Left colon (tissue), 2 donors: ENCODE measurements at places on chromosomes 4 and X. TPM values are rescaled to one million over a fixed set of nuclear protein-coding genes. Genes with fewer than 3 reads are reported as not detected.

GRCh38 chr4:77189412-77189811, 32.4 kb downstream of the CCNG2 start:
- no peak for DNase-seq

The NOX1 gene
- total RNA-seq, result 94.9 TPM

DNA sequence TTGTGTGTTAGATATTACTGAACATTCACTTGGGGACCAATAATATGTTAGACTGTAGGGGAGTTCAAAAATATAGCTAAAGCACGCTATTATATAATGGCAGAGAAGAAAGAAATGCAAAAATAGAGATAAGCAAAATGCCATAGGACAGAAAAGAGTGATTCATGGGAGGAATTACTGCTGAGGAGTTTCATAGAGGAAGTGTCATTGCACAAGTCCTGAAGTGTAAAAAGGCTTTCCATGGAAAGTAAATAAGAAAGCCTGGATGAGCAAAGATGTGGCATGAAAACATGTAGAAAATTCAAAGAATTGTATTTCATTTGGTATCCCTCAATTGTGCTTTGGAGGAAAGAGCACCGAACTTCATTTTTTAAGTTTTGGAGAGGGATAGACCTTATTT, 14.5 kb downstream of the HMGB2 start:
- no peak for DNase-seq

The DMRTC1 gene
- 0.40 TPM for total RNA-seq

The TLL1 gene
- total RNA-seq, result 1.9 TPM

The IL2RG gene
- total RNA-seq, result 47.7 TPM

The PCDH11X gene
- total RNA-seq, result 0.06 TPM

The FHL1 gene
- total RNA-seq, result 175 TPM

GRCh38 chr4:40482985-40483647, 146.5 kb downstream of the RBM47 start:
- no peak for DNase-seq

- DNase-seq, result no peak
Measured at GRCh38 chr4:176921256-176921655, 128.5 kb upstream of the VEGFC start.

DNA sequence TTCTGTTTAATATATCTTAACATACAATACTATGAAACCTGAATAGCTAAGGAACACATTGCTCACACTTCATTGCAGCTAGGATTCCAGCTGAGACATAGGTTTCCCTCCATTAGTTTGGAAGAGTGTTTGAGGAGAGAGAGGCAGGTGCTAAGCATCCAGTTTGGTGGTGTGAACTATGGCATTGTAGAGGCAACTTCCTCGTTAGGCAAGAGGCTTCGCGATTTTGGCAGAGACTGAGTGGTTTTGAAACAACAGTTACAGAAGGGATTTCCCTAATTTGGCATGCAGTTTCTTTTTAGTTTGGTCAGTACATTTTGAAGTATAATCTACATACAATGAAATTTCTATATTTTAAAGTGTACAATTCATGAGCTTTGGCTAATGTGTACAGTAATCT, 117.1 kb upstream of the BMP3 start:
- DNase-seq, result no peak

- DNase-seq, result no peak
Measured at GRCh38 chr4:141229408-141230101, 8.9 kb downstream of the ZNF330 start.

DNA sequence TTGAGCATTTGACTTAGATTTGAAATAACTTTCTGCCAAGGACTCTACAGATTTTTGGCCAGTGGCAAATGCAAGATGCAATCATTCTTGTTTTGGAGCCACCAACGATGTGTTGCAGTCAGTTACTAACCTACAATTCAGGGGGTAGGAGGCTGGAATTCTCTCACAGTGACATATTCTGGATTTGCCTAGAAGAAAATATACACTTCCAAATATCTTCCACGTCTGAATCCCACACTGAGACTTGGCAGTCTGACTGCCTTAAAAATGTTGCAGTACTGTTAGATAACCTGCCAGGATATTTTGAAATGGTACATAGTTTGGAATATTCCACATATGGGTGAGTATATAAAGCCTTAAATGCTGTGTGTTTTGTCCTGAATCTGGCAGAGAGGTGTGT, 27.6 kb upstream of the AGTR2 start:
- no peak for DNase-seq

DNA sequence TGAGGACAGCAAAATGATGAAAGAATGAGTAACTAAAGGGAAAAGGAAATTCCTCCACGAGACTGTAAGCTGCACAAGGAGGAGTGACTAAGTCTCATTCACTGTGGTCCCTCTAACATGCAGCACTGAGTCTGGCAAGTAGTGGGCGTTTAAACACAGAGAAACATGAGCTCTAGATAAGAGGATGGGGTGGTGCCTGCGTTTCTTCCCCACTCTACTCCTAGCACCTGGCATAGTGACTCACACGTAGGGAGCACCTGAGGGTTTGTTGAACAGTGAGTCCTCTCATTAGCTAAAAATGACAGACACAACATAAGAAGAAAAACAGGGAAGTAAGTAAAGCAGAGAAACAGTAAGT, 105.8 kb upstream of the CBR4 start:
- DNase-seq, result peak; percentile 60

- DNase-seq, result no peak
Measured at GRCh38 chrX:55163171-55163570, 57.0 kb upstream of the PAGE5 start.

The RAB39B gene
- 0.56 TPM for total RNA-seq

The CENPI gene
- total RNA-seq, result 5.6 TPM

DNA sequence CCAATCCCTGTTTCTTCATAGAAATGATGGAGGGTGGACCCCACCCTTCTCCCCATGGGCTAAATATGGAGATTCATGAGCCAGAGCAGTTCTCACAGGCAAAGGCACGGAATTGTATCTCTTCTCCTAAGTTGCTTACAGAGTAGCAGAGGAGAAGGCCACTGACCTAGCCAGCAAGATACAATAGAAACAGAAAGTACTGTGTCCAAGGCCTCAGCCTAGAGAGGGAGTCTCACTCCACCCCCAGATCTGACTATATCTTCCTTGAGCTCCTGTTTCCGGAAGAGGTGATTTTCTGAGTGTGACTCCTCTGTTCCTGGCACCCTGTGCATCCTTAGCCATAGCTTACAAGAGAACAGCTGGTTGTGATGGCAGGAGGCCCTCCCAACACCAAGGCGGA, at the start of gene FATE1:
TSS of gene FATE1 (plus strand) at position 284 of the 400 bp plus-strand sequence. CDS start at position 369, 85 bp downstream.
- DNase-seq, result no peak

GRCh38 chr4:168880811-168881595, 129.1 kb downstream of the CBR4 start:
- no peak for DNase-seq

DNA sequence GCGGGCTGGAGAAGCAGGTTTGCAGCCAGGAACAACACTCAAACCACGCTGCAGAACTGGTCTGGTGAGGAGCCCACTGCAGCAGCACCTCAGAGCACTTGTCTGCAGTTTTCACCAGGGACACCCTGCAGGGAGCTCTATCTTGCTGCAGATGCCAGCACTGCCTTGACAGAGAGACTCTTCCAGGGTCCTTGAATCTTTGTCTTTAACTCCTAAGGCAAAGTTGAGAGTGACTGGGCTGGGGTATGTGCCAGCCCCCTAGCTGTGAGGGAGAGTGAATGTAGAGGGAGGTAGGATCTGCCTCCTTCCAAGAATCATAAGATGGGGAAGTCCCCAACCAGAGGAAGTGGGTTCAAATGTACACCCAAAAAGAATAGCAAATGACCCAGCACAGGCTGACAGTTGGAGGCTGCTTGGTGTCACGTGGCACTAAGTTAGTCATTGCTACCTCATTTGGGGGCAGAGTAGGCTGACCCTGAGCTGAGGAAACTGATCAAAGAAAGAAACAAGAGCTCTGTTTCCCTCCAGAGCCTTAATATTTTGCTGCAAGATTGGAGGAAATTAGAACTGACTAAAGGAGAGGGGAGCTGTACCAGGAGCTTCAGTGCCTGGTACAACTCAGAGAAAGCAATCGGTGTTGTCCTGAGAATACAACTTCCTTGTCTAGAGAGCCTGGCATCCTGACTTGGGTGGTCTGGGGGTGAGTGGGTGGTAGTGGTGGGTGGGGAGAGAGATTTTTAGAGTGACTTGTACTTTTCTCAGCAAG, 28.2 kb upstream of the HUWE1 start:
- no peak for DNase-seq

- DNase-seq, result no peak
Measured at GRCh38 chr4:145822181-145822580, 116.4 kb downstream of the ZNF827 start.

DNA sequence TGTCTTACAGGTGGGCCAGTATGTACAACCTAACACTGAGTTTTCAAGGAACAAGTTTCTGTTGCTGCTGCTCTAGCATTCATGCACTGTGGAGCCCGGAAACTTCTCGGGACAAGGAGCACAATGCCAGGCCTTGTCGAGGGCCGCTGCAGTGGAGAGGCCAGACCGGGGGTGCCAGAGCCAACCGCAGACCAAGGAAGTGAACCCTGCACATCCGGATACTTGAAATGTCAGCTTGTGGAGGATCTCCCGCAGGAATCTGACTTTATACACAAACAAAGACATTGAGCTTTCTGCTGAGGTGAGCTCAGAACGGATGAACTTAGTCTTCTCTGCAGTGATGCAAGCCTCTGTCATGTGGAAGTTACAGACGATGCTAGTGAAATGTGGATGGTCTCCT, 99.5 kb downstream of the ZNF827 start:
- no peak for DNase-seq

- peak; percentile 34 for DNase-seq
Measured at GRCh38 chr4:77669946-77670590, 64.4 kb downstream of the CXCL13 start.

The TLR2 gene
- total RNA-seq, result 4.3 TPM

DNA sequence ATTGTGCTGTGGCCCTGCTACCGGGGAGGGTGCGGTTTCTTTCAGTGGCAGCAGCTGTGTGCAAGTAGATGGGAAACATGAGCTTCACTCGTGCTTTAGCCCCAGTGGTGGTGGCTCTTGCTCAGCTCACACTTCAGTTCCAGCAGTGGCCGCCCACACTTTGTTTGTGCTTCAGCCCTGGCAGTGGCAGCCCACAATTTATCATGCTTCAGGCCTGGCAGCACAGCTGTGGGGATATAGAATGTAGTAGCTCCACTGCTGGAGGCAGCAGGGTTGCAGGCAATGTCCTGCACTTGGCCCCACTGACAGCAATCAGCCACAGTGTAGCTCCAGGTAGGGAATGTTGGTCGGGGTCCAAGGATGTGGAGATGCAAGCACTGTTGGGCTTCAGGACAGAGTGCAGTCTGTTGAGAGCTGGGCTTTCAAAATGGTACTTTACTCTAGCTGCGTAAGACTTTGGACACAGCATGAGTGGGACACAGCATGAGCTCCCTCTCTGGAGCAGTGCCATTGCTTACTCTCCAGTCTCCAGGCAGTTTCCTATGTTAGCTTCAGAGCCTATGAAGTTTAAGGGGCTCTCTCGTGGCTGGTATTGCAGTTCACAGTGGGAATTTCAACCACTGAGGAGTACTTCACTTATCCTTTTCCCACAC, 413.1 kb downstream of the PDGFC start:
- no peak for DNase-seq

GRCh38 chr4:55078987-55079386, 46.4 kb downstream of the KDR start:
- DNase-seq, result no peak

The GAGE12E gene
- total RNA-seq, result not detected

The MAGEA2B gene
- total RNA-seq, result not detected

The DUX4 gene
- not detected for total RNA-seq

GRCh38 chr4:84690481-84690880, 107.6 kb downstream of the CDS1 start:
- DNase-seq, result no peak

The SPANXN3 gene
- not detected for total RNA-seq

DNA sequence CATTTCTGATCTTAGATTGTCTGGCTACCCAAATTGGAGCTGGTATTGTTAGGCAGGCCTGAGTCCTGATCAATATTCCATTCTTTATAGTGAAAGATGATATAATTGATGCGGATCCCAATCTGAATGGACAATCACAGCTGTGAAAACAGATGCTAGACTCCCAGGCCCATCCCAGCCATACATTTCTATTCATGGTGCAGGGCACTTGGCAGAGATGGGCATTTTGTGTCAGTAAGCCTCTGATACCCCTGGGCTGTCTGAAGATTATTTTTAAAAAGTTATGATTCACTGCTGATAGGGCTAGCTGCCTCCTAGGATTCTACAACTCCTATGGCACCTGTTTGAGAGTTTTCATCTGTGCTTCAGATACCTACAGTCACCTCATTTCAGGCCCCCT, 61.2 kb upstream of the TSPAN7 start:
- DNase-seq, result no peak

DNA sequence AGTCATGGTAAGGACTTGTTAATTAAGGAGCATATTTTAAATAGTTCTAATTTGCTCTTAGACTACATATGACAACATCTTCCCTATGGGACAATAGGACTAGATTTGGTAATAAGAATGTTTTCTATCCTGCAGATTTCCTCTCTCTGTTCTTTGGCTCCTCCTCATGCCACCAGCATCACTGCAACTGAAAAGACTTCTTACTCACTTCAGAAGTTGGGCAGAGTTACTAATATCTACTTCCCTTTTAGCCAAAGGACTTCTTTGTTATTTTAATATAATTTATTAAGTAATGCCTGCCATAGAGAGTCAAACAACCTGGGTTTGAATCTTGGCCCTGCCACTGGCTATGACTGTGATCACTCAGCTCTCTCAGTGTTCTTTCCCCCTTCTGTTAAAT, 16.4 kb downstream of the MMAA start:
- DNase-seq, result no peak

The HSFX2 gene
- total RNA-seq, result not detected

GRCh38 chr4:141807103-141807891, 170.9 kb downstream of the IL15 start:
- DNase-seq, result no peak

The NLRP2B gene
- total RNA-seq, result not detected

DNA sequence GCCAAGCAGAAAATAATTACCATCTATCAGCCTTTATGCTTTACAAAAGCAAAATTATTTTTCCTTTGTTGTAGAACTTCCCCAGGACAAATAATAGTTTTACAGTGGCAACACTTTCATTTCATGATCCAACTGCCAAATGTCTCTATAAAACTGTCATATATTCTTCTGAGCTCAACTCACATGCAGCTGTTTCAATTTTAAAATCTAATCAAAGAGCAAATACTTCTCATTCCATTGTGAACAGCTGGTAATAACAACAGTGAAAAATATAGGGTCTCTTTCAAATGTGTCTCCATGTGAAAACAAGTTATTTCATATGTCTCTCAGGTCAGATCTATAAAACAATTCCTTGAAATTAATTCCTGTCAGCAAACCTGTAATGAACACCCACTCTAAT, 270.6 kb upstream of the SLC7A11 start:
- no peak for DNase-seq
